NCI-H1105 (cell line): ENCODE measurements at places on chromosomes 2 and 18.

- no peak for DNase-seq
Measured at GRCh38 chr2:133633881-133634409, 65.7 kb upstream of the NCKAP5 start.

DNA sequence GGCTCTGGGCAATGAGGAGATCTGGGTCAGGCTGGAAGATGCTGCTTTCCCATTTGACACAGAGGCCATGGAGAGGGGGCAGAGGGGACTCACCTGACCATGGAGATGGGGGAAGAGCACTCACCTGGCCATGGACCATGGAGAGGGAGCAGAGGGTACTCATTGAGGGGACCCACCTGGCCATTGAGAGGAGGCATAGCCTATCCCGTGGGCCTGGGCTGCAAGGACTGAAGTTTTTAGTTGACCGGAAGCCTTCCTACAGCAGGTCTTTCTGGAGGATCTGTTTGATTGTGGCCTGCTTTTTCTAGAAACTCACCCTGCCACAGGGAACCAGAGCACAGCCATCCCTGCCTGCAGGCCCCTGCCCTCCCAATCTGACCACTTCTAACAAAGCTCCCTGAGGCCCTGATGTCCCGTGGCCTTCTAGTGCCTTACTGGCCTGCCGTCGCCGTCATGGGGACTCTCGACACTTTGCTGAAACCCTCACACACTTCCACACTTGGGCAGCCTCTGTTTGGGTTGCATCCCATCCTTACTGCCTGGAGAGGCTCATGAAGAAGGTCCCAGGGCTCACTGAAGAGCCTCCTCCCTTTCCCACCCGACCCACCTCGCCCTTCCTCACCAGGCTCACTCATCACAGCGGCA, 5.1 kb upstream of the PROM2 start:
- no peak for DNase-seq

GRCh38 chr2:76391678-76392077, 681.0 kb upstream of the GCFC2 start:
- DNase-seq = peak; percentile 85

DNA sequence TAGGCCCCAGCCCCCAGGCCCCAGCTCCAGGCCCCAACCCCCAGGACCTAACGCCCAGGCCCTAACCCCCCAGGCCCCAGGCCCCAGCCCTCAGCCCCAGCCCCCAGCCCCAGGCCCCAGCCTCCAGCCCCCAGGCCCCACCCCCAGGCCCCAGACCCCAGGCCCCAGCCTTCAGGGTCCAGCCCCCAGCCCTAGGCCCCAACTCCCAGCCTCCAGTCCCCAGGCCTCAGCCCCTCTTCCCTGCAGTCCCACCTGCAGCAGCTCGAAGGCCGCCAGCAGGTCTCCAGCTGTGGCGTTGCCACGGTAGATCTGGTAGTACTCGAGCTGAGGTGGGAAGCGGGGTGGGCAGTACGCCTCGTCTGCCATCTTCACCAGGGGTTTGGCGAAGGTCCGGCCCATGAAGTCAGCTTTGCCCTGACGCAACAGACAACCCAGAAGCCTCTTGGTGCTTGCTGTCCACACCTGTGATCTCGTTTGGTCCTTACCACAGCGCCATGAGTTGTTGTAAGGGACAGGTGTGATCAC, 3.6 kb downstream of the OTOF start:
- DNase-seq = no peak

GRCh38 chr2:27264753-27265535, 2.1 kb upstream of the SLC30A3 start:
- DNase-seq = peak; percentile 62

DNA sequence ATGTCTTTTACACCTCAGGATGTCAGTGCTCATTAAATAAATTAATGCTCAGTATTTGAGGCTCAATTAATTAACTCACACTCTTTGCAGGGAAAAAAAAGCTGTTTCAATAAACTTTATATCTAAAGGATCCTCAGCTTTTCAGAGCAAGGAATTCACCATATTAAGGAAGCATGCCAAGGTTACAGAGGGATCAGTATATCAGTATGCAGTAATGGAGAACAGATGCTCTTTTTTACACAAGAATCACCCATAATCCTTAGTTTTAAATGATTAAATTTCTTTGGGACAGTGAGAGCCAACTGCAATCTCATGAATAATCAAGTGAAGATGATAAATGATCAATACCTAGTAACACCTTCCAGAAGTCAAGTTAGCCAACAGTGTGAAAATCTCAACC, 14.9 kb upstream of the LCT start:
- DNase-seq = no peak

DNA sequence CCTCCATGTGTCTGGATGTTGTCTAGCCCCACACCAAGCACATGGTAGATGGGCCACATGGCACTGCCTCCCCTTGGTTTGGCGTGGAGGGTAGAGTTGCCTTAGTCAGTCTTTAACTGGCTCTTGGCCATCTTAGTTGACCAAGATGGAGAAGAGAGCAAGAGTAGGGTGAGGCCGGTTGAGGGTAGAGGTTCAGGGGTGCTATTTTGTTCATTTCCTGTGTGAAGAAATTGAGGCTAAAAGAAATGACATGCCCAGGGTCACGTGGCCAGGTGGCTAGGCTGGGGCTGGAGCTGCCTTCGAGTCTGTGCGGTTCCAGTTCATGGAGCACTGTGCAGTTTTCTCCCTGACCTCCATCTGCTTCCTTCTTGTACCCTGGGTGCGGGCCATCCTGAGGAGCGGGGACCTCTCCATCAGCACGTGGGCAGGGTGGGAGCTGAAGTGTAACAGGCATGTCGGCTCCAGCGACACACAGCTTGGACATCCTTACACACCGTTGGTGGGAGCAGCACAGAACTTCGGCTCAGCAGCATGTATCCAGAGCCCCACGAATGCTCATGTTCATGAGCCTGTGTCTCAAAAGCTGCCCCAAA, 213.2 kb downstream of the GBX2 start:
- no peak for DNase-seq

DNA sequence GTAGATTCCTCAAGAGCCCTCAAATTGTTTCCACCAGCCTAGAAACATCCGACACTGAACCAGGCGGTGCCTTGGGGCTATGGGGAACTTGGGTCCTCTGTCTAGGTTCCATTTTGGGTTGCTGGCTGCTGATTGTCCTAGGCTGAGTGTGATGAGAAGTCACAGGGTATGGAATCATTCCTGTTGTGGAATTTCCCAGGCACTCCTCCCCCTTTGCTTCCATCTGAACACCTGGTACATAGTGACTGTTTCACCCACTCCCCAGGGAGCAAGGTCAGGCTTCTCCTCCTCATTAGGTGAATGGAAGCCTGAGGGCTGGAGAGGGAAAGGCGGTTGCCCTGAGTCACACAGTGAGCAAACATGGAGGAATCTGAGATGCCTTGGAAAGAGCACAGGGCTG, 4.5 kb downstream of the KIF3C start:
- no peak for DNase-seq

GRCh38 chr2:181077128-181077709, 96.8 kb downstream of the UBE2E3 start:
- DNase-seq = peak; percentile 16

GRCh38 chr18:54958704-54959625, at the start of gene CCDC68:
Gene CCDC68, minus strand, starts transcription at chr18:54959461. Its CDS starts 16,670 bp downstream, at chr18:54942791.
- DNase-seq = no peak

GRCh38 chr2:44884677-44885076, 56.8 kb upstream of the SIX3 start:
- no peak for DNase-seq

DNA sequence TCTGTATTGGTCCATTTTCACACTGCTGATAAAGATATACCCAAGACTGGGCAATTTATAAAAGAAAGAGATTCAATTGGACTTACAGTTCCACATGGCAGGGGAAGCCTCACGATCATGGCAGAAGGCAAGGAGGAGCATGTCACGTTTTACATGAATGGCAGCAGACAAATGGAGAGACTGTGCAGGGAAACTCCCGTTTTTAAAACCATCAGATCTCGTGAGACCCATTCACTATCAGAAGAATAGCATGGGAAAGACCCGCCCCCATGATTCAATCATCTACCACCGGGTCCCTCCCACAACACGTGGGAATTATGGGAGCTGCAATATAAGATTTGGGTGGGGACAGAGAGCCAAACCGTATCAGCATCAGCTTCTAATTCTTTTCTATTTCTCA, 217.0 kb downstream of the ANAPC1 start:
- no peak for DNase-seq

DNA sequence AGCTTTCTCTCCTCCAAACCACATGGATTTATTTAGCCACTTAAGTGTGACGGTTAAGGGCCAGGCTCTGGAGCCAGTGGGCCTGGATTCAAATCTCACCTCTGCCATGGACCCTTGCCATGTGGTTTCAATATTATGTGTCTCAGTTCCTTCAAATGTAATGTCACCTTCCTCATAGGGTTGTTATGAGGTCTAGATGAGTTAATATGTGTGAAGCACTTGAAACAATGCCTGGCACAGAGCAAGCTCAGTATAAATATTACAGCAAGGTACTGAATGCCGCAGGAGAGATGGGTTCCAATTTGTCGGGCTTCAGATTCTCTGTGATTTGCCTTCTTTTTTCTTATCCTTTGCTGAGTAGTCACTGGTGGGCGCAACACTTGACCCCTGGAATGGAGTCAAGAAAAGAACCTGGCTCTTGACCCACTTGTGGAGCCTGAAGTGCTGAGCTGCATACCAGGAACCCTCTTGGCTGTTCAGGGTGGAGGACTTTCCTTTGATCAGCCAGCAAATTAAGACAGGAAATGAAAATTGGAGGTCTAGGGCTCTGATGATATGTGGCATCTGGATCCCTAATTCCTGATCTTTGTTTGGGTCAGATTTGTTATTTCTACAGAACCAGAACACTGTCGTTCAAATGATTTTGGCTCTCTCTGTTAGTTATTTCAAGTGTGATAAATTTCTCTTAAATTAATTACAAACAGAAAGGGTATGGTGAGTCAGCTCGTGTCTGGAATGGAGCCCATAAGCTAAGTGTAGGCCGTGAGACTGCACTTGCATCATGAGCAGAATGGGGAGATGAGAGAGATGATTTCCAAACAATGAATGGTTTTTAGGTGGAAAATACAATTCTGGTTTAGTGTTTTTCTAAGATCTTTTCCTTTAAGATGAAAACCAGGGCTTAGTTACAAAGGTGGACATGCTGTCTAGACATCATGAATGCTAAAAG, 293.0 kb downstream of the KCNS3 start:
- no peak for DNase-seq

DNA sequence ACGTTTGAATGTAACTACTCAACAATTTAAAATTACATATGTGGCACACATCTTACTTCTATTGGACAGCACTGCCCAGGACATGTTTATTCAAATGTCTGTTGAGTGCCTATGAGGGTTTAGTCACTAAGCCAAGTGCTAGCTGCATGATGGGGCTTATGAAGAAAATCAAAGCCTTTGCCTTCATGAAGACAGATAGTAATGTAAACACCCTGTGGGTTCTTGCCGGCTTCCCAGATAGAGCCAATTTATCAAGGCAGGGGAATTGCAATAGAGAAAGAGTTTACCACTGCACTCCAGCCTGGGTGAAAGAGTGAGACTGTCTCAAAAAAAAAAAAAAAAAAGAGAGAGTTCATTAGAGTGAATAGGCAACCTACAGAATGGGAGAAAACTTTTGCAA, 43.7 kb upstream of the NEB start:
- DNase-seq = no peak

- DNase-seq = no peak
Measured at GRCh38 chr2:241768850-241769249, 7.8 kb upstream of the GAL3ST2 start.

DNA sequence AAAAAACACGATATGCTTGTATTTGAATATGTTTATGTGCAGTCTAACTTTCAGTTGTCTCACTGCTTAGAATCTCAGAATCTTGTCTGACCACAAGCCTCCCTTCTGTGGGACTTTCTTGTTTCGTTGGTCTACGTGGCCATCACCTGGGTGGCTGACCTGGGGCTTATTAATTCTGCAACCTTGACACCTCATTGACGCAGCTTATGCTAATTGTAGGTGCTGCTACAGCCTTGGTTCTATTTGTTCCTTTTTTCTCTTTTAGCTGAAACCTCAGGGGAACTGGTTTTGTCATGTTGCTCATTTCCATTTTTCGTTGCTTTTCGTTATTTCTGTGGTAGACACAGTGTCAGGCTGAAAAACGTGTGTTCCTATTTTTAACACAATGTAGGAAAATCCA, 273.7 kb downstream of the SLC4A3 start:
- DNase-seq = no peak
